ENCODE measurements at places on chromosomes 1 and 21. TPM values are rescaled to one million over a fixed set of nuclear protein-coding genes. Genes with fewer than 3 reads are reported as not detected.

The C1orf141 gene
- not detected for total RNA-seq

- DNase-seq: no peak
These were observed 38.2 kb downstream of the JUN start for GRCh38 chr1:58745666-58746065.

- no peak for DNase-seq
These were observed 9.0 kb upstream of the PLCH2 start for GRCh38 chr1:2466958-2467554.

DNA sequence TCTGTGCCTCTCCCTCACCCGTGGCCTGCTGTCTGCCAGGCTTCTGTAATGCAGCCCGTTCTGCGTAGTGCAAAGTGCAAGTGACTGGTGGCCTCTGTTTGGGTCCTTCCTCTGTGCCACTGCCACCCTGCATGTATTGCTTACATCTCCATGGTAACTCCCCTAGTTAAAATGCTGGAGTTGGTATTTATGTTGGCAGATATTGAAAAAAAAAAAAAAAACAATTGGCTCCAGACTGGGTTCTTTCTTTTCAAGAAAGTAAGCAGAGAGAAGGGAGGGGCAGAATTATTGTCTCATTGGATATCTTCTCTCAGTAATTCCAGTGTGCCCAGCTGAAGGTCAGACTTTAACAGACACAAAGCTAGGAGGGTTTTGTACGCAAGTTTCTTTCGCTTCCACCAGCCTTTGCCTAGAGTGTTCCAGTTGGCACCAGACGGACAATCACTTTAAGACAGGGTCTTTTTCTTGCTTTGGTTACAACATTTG, 242.3 kb downstream of the PBX1 start:
- peak; percentile 53 for DNase-seq

The HES5 gene
- total RNA-seq: 2.8 TPM

GRCh38 chr1:221612047-221612777, 129.7 kb downstream of the DUSP10 start:
- DNase-seq: peak; percentile 54

- DNase-seq: no peak
These were observed 113.1 kb downstream of the KCNN3 start for GRCh38 chr1:154756793-154757548.

The SH2D1B gene
- total RNA-seq: 0.62 TPM

DNA sequence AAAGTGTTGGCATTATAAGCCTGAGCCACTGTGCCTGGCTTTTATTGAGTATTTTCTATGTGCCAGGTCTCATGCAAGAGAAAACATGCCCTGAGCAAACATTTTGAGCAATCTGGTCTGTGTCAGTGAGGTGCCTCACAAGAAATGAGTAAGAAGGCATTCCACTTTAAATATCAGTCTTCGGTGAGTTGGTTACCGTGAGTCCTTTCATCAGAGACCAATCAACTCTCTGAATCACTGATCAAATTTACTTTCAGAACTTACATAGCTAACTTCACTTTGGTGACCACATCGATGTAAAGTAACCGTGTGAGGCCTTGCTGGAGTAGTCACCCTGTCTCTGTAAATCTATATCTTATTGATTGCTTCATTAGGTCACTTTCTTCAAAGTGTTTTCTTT, 14.3 kb upstream of the DDX59 start:
- DNase-seq: no peak

DNA sequence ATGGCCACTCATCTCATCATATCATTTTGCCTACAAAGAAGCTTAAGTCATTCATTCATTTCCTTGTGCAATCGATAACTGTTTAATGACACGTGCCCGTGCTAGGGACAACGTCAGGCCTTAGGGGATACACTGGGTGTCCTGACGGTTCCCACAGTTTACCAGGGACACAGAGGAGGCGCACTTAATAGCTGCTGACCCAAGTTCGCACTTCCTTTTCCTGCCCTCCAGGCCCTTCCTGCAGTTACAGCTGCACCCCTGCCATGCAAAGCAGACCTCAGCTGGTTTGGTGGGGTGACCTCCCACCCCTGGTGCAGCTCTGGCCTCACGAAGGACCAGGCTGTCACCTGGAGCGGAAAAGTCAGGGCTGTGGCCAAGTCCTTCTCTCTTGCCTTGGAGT, 4.2 kb downstream of the SPATA21 start:
- no peak for DNase-seq

DNA sequence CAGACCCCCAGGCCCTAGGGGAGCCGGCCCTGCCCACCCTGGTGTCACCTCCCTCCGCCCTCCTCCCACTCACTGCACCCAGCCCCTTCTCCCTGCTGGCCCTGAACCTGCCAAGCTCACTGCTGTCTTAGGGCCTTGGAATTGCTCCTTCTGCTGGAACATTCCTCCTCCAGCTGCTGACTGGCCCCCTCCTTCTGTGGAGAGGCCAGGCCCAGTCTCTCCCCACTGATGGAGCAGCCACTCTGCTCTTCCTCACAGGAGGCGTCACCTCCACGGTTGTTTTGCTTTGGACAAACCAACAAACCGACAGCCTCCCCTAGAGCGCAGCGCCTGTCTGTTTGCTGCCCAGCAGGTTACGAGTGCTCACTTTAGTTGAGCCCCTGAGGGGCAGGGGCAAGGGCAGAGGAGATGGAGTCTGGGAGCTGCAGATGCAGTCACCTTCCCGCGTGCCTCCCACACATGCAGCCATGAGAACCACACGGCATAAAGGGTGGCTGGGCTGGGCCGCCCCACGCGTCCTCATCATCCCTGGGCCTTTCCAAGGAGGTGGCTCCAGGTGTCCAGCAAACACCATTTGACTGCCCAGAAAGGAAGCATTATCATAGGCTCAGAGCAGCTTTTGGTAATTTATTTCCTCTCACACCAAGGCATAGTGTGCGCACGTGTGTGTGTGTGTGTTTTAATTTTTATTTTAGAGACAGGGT, 9.4 kb downstream of the OXCT2 start:
- no peak for DNase-seq

The MROH9 gene
- not detected for total RNA-seq

DNA sequence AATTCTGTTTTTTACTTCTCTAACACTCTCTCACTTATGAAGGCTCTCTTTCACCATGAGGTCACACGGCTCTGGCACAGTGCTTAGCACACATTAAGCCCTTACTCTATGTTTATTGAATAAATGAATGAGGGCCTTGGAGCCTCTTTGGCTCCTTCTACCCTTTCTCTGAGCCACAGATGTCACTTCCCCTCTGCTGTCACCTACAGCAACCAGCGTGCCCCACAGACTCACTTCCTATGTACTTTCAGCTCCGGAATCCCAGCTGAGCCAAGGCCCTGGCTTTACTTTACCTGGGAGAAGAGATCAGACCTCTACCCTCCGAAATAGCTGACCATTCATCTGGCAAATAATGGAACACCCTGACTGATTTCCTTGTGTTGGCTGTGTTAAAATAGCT, 53.7 kb upstream of the HMCN1 start:
- no peak for DNase-seq
